A549 treated with DMSO at 1 μM for 4 hours (cell line): ENCODE measurements at places on chromosomes 3 and 15. TPM values are rescaled to one million over a fixed set of nuclear protein-coding genes. Genes with fewer than 3 reads are reported as not detected.

Gene CLRN1
- total RNA-seq, result not detected in 5 replicates

Gene CYP19A1
- total RNA-seq, result 0.06 to 0.25 TPM (median 0.10 TPM) in 4 of 5 replicates, not detected in the other

Gene GPR62
- 0.06 TPM in 1 of 5 replicates, not detected in the others for total RNA-seq

Gene SFMBT1
- total RNA-seq, result 8.7 to 10.4 TPM (median 9.6 TPM) in 5 replicates

Gene MUSTN1
- not detected in 5 replicates for total RNA-seq

Gene ANKUB1
- not detected in 5 replicates for total RNA-seq

Gene RTP3
- not detected in 5 replicates for total RNA-seq

Gene P2RY12
- total RNA-seq, result not detected in 5 replicates

Gene SH2D7
- not detected in 5 replicates for total RNA-seq

Gene BOC
- total RNA-seq, result 6.9 to 8.7 TPM (median 7.5 TPM) in 5 replicates

Gene SCAPER
- 2.7 to 4.3 TPM (median 3.2 TPM) in 5 replicates for total RNA-seq

Gene DNASE1L3
- total RNA-seq, result 0.11 to 0.29 TPM (median 0.21 TPM) in 3 of 5 replicates, not detected in the others

Gene ZBTB47
- total RNA-seq, result 6.0 to 7.4 TPM (median 6.5 TPM) in 5 replicates

Gene NTRK3
- 19.2 to 25.6 TPM (median 21.1 TPM) in 5 replicates for total RNA-seq

Gene TRMT10C
- 33.0 to 40.4 TPM (median 35.2 TPM) in 5 replicates for total RNA-seq

Gene GOLGA6A
- 0.07 to 0.16 TPM in 2 of 5 replicates, not detected in the others for total RNA-seq

Gene SPSB4
- 0.10 to 0.27 TPM (median 0.16 TPM) in 5 replicates for total RNA-seq

Gene CACNA1D
- total RNA-seq, result 0.68 to 1.6 TPM (median 0.98 TPM) in 5 replicates
